ENCODE measurements at places on chromosomes 2 and 18. TPM values are rescaled to one million over a fixed set of nuclear protein-coding genes. Genes with fewer than 3 reads are reported as not detected.
A peak's percentile ranks its signal among the peaks of the same experiment; 100 is the strongest.

The TEKT4 gene
- not detected for total RNA-seq

The LAMA3 gene
- total RNA-seq: 0.18 TPM

The CIB4 gene
- total RNA-seq: not detected

The ATOH8 gene
- total RNA-seq: 7.9 TPM

The LIMS2 gene
- 1.1 TPM for total RNA-seq

GRCh38 chr18:79583984-79584401 is 95.6 kb upstream of the CTDP1 start:
- no peaks in the 10 kb centered on the region for H3K36me3 ChIP-seq
- DNase-seq: no peak
- no peak overlapping the region for H3K27ac ChIP-seq
- H3K27me3 ChIP-seq: no peaks in the 10 kb centered on the region
- no peaks in the 10 kb centered on the region for H3K4me1 ChIP-seq
- H3K4me3 ChIP-seq: no peak overlapping the region

DNA sequence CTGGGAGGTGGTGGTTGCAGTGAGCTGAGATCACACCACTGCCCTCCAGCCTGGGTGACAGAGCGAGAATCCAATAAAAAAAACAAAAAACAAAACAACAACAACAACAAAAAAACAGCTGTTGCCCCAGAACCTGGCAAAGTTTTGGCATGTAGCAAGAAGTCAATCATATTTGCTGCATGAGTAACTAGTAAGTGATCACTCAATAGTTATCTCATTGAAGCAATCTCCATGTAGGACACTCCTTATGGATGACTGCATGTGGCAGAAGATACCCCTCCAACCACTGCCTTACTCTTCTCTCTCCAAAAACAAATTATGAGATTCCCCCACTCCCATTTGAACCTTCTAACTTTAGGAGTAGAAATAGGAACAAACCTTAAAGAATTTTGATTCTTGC is 113.7 kb downstream of the TTC27 start:
- H3K36me3 ChIP-seq: peaks cover 7% of the 10 kb centered on the region
- DNase-seq: no peak
- peaks cover 9% of the 10 kb centered on the region for H3K4me1 ChIP-seq
- no peak overlapping the region for H3K4me3 ChIP-seq
- no peaks in the 10 kb centered on the region for H3K27me3 ChIP-seq
- no peak overlapping the region for H3K27ac ChIP-seq

DNA sequence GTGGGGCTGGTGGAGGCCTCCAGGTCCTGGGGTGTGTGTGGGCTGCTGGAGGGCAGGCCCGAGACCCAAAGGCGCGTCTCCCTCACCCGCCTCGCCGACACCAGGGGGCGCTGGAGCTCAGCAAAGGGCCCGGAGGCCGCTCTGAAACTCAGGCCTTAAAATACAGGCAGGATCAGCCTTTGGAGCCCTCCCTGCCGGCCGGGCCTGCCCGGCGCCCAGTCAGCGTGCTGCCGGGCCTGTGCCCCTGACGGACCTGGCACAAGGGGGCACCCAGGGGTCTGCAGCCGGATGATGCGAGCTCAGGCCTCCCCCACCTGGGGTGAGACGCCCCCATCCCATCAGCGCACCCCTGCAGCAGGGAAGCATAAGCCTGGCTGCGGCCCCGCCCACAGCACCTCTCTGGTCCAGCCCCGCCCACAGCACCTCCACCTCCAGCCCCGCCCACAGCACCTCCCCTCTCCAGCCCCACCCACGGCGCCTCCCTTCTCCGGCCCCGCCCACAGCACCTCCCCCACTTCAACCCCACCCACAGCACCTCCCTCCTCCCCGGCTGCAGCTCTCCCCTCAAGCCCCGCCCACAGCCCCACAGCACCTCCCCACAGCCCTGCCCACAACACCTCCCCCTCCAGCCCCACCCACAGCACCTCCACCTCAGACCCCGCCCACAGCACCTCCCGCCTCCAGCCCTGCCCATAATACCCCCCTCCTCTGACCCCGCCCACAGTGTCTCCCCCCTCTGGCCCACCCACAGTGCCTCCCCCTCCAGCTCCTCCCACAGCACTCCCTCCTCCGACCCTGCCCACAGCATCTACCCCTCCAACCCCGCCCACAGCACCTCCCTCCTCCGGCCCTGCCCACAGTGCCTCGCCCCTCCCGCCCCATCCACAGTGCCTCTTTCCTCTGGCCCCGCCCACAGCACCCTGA is 92.8 kb upstream of the OTOS start:
- H3K4me3 ChIP-seq: peak overlapping the region; percentile 22
- H3K27ac ChIP-seq: no peak overlapping the region
- peak; percentile 71 for DNase-seq
- H3K4me1 ChIP-seq: peaks cover 12% of the 10 kb centered on the region
- no peaks in the 10 kb centered on the region for H3K36me3 ChIP-seq
- H3K27me3 ChIP-seq: no peaks in the 10 kb centered on the region

- H3K27ac ChIP-seq: no peak overlapping the region
- DNase-seq: no peak
- peaks cover 11% of the 10 kb centered on the region for H3K4me1 ChIP-seq
- H3K27me3 ChIP-seq: no peaks in the 10 kb centered on the region
- H3K4me3 ChIP-seq: no peak overlapping the region
Measured at GRCh38 chr2:162086904-162087303, 12.9 kb upstream of the DPP4 start.

DNA sequence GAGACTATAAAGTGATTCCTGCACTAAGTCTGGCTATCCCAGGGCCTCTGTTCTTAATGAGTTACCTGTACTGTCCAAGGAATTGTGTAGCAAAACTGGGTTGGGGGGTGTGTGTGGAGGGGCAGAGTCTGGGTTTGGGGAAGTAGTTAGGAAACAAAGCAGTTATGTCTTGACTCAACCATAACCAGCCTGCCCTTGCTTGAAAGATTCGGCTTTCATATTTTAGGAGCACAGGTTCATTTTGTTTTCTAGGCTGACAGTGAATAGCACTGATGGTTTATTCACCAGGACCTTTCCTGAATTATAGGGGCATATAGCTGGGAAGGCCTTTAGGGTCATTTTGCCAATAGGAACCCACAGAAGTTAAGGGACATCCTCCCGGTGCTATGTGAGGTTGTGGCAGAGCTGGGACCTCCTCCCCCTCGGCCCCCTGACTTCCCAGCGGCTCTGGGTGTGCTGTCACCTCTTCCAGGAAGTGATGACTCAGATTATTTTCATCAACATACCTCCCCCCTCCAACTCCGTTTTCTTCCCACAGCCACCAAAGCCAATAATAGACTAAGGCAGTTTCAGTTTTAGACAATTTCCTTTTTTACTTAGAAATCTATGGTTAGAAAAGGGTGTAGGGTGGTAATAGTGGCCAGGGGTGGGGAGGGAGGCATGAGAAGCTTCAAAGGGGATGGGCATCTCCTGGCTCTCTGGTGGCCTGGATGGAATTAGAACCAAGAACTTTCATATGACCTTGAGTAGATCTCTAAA is 44.8 kb downstream of the SETBP1 start:
- H3K27ac ChIP-seq: no peak overlapping the region
- no peak overlapping the region for H3K4me3 ChIP-seq
- H3K36me3 ChIP-seq: no peaks in the 10 kb centered on the region
- peak; percentile 43 for DNase-seq
- H3K4me1 ChIP-seq: peaks cover 4% of the 10 kb centered on the region

GRCh38 chr2:169366066-169366465 is 3.7 kb upstream of the LRP2 start:
- H3K27me3 ChIP-seq: peaks cover 32% of the 10 kb centered on the region
- H3K4me1 ChIP-seq: peaks cover 5% of the 10 kb centered on the region
- H3K36me3 ChIP-seq: no peaks in the 10 kb centered on the region
- H3K27ac ChIP-seq: no peak overlapping the region
- no peak overlapping the region for H3K4me3 ChIP-seq
- DNase-seq: peak; percentile 2

- no peak overlapping the region for H3K4me3 ChIP-seq
- no peak for DNase-seq
- no peak overlapping the region for H3K27ac ChIP-seq
- no peaks in the 10 kb centered on the region for H3K27me3 ChIP-seq
- peaks cover 2% of the 10 kb centered on the region for H3K4me1 ChIP-seq
Measured at GRCh38 chr2:11863103-11863502, 116.7 kb downstream of the LPIN1 start.

DNA sequence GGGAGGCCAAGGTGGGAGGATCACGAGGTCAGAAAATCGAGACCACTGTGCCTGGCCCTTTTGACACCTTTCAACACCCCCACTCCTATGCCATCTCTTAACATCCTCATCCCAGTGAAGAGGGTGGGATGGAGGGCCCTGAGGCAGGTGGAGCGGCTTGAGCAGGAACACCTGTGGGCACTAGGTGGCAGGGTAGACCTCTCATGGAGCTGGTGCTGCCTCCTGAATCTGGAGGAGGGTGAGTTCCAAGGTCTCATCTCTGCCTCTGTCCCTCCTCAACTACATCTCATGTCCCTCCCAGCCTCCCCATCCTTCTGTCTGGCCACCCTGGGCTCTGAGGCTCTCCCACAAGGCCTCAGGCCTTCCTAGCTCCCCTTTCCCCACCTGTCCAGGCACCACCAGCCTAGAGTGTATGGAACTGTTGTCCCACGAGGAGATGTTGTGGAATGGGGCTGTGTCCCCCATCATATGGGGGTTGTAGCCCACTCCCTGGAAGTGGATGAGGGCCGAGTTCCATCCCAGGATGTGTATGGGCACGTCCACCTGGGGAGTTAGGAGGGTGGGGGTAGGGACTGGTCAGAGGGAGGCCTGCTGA is 17.0 kb upstream of the CRYBA2 start:
- peaks cover 39% of the 10 kb centered on the region for H3K27me3 ChIP-seq
- no peaks in the 10 kb centered on the region for H3K4me1 ChIP-seq
- no peaks in the 10 kb centered on the region for H3K36me3 ChIP-seq
- no peak overlapping the region for H3K27ac ChIP-seq
- DNase-seq: no peak
- no peak overlapping the region for H3K4me3 ChIP-seq

DNA sequence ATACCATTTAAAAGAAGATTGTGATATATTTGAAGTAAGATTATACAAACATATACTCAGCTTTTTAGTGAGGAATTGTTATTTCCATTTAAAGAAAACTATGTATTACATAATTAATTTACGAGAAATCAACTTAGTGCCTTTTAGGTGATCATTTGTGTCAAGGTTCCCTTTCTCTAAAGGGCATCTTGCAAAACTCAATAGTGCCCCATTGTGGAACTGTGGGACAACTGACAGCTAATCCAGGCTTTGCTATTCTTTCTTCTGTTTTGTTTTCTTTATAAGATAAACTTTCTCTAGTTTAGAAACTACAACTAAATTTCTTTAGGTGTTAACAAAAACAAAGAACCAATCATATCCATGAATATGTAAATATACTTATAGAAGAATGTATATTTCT is 24.3 kb upstream of the VIT start:
- no peaks in the 10 kb centered on the region for H3K36me3 ChIP-seq
- no peaks in the 10 kb centered on the region for H3K27me3 ChIP-seq
- DNase-seq: peak; percentile 69
- H3K27ac ChIP-seq: no peak overlapping the region
- peaks cover 7% of the 10 kb centered on the region for H3K4me1 ChIP-seq
- H3K4me3 ChIP-seq: no peak overlapping the region

- peaks cover 5% of the 10 kb centered on the region for H3K4me1 ChIP-seq
- H3K36me3 ChIP-seq: no peaks in the 10 kb centered on the region
- DNase-seq: peak; percentile 94
- peak overlapping the region; percentile 77 for H3K27ac ChIP-seq
Measured at GRCh38 chr2:151334082-151334815, 23.1 kb upstream of the TNFAIP6 start.

- no peaks in the 10 kb centered on the region for H3K27me3 ChIP-seq
- no peaks in the 10 kb centered on the region for H3K36me3 ChIP-seq
- peak; percentile 17 for DNase-seq
- H3K27ac ChIP-seq: peak overlapping the region; percentile 26
- peaks cover 5% of the 10 kb centered on the region for H3K4me1 ChIP-seq
Measured at GRCh38 chr2:63755216-63755615, 86.5 kb upstream of the UGP2 start.

- H3K27me3 ChIP-seq: no peaks in the 10 kb centered on the region
- no peak overlapping the region for H3K27ac ChIP-seq
- H3K36me3 ChIP-seq: no peaks in the 10 kb centered on the region
Measured at GRCh38 chr2:102768892-102769291, 7.1 kb downstream of the TMEM182 start.

GRCh38 chr2:221370076-221370856 is 201.8 kb downstream of the EPHA4 start:
- H3K27ac ChIP-seq: no peak overlapping the region
- no peak overlapping the region for H3K4me3 ChIP-seq
- no peaks in the 10 kb centered on the region for H3K4me1 ChIP-seq
- peaks cover 3% of the 10 kb centered on the region for H3K27me3 ChIP-seq

DNA sequence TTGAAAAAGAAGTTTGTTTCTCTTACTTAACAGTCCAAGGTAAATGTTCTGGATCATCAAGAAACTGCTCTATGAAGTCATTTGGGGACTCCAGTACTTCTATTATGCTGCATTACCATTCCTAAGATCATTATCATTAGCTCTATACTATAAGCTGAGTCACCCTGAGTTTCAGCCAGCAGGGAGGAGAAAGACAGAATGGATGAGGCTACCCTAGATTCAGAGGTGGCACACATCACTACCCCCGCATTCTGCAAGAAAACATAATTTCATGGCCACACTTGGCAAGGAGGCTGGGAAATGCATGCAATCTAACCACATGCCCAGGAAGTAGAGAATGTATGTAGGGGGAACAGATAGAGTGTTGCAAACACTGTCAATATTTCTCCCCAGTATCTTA is 16.6 kb upstream of the LNPK start:
- H3K4me1 ChIP-seq: no peaks in the 10 kb centered on the region
- no peak overlapping the region for H3K4me3 ChIP-seq
- no peak overlapping the region for H3K27ac ChIP-seq
- no peak for DNase-seq
- H3K36me3 ChIP-seq: no peaks in the 10 kb centered on the region
- H3K27me3 ChIP-seq: no peaks in the 10 kb centered on the region

DNA sequence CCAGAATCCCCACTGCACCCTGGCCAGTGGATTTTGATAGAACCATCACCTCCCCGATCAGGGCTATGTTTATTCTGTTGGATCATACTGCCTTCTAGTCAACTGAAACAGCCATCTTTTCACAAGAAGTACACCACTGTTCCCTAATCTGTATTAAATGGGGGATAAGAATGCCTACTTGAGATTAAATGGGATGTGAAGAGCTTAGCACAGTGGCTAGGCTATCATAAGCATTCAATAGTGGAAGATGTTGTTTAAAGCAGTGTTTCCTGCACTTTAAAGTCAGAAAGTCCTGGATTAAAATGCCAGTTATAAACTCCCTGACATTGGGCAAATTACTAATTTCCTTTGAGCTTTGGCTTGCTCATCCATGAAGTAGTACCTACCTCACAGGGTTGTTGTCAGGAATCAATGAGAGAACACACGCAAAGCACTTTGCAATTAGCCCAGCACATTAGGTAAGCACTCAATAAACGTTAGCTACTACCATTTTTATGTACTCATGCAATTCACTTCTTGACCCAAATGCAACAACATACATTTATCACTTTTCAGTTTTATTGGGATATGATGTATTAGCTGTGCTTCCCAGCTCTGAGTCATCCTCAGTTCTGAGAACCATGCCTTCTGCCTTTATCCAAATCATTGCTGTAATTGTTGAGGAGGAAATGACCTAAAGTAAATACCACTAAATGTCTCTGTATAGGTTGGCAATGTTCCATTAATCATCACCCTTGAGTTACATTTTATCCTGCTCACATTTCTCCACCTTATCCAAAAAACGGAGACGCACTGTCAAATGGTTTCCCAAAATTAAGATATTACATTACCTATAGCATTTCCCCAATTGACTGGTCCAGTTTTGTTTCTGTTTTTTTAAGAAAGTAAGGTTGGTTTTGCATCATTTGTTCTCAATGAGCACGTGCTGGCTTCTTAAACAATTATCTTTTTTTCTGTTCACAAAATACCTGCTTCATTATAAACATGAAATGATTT is 2.1 kb downstream of the TMEM247 start:
- H3K4me3 ChIP-seq: no peak overlapping the region
- peak; percentile 94 for DNase-seq
- H3K36me3 ChIP-seq: no peaks in the 10 kb centered on the region
- peak overlapping the region; percentile 13 for H3K27ac ChIP-seq
- H3K4me1 ChIP-seq: peaks cover 12% of the 10 kb centered on the region
- H3K27me3 ChIP-seq: no peaks in the 10 kb centered on the region

All from IMR-90 (cell line).